ENCODE measurements at places on chromosomes 1 and 21.

DNA sequence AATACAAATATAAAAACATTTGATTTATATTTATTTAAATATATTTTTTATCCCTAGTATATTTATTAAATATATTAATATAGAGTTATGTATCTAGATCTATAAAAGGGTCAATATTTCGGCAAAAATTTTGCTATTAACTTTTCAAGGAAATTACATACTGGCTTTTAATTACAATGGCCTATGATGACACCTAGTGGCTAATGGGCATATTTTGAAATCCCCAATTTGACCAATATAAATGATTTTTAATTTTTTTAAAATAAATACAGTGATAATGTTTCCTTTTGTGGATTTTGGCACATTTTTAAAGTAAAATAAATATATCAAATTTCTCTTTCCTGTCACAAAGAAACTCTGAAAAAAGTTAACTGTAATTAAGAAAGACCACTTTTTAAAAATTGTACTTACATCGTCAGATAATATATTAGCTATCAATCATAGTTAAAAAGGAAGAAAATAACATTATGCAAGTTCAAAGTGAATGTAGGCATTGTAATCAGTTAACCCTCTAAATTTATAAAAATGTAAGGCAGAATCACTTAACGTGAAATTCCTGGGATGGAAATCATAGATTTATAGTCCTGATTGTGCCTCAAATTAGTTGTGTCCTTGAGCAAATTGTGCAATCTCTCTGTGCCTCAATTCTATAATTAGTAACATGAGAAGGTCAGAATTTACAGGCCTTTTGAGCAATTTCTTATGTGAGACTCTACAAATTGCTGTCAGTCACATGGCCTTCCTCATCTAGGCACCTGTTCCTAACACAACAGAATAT lies 25.6 kb upstream of the RGS13 start:
- DNase-seq: no peak

GRCh38 chr21:35581640-35582039 lies 478.7 kb downstream of the SETD4 start:
- no peak for DNase-seq

DNA sequence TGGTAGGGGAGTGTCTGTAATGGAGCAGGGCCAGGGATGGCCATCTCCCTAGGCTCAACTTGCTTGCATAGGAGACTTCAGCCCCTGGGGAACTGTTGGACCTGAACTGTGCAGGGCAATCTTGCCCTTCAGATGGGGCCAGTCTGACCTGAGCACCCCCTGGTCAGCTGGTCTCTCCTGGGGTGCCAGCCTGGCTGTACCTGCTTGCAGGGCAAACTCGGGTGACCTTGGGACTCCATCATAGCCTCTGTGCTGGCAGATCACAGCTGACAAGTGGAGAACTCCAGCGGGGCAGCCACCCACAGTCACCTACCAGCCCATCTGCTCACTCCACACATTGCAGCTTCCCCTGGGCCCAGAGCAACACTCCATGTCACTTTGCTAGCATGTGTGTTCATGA lies 8.1 kb downstream of the SPRR2A start:
- no peak for DNase-seq

GRCh38 chr1:178819123-178819522 lies 51.8 kb downstream of the ANGPTL1 start:
- no peak for DNase-seq

DNA sequence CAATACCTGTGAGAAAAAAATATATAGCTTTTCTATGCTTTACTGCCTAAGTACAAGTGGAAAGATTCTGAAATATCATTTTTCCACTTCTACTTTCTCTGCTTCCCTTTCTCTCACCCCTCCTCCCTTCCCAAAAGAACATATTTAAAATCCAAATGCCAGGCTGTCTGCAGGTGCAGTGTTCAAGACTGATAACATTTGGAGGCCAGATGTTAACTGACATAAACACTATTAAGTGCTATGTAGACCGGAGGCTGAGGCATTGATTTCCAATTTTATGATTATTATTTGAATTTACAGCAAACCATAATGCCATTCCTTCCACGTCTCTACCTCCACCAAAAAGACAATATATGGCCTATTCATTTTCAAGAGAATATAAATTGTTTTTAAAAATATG lies 296.9 kb upstream of the SGIP1 start:
- no peak for DNase-seq

DNA sequence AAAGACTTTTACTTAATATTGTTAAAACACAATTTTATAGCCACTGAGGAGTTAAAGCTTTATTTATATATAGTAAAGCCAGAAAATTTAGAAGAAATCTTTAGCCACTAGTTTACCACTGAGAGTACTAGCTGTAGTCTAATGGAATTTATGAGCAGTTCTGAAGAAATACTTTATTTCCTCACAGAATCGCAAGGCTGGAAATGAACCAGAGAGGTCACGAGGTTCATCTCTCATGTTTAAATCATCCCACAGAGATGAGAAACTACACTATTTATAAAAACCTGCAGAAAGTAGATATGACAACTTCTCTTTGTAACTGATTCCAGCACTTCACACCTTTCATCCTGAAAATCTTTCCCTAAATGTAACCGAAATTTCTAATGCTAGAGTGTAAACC lies 26.0 kb downstream of the ADGRL4 start:
- DNase-seq: no peak

DNA sequence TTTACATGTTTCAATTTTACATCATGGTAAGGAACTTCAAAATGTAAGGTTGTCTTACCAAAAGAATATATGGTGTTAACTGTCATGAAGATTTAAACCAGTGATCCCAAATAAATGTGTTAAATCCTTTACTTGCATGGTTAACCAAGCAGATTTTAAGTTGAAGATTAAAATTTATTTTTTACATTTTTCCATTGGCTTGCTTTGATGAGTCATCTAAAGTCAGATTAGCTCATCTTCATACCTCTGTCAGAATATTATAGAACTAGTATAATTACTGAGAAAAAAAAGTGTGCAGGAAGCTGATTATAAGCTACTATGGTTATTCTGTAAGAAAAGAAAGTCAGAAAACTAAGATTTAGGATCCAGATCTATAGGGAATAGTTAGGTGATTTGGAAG lies 95.3 kb upstream of the DPH5 start:
- DNase-seq: no peak

DNA sequence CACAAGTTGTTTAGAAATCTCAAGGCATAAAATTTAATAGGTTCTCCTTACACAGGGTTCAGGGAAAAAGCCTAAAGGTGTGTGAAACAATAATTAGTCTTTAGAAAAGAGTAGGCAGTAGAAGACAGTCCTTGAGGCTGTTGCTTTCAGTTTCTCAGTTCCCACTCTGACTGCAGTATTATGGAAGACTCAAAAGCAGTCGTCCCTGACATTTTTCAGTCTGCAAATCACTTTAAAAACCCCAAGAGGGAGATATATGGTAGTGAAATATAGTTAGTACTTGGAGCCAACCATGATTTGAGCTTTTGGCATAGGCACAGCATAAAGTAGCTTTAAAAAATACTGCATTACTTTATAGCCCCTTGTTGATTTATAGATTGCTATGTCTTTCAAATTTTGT lies 299.7 kb downstream of the OLFM3 start:
- no peak for DNase-seq

DNA sequence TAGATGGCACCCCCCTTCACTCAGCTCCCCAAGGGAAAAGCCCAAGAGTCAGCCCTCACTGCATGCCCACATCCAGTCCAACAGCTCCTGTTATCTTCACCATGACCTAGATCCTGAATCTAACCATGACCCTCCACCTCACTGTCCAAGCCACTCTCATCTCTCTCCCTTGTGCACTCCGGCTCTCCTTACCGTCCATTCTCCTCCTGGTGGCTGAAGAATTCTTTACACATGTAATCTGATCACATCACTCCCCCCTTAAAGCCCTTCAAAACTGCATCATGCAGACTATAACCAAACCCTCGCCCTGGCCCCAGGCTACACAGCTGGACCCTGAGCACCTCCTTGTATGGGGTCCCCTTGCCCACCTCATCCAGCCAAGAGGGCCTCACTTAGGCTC lies 14.0 kb upstream of the PAQR7 start:
- no peak for DNase-seq

DNA sequence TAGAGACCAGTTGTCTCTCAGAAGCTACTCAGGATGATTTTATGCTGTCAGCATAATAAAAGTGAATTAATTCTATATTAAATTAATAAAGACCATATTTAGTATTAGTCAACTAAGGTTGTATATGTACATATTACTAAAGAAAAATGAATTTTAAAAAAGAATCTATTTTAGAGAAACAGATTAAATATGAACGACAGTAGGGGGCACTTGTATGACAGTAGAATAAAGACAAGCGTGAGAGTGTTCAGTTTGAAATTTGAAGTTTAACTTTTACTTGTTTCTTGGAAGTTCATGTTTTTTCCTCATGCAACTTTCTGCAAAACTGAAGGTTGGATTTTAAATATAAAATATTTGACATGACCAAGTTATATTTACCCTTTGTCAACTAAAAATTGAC lies 67.9 kb upstream of the MACF1 start:
- DNase-seq: no peak

DNA sequence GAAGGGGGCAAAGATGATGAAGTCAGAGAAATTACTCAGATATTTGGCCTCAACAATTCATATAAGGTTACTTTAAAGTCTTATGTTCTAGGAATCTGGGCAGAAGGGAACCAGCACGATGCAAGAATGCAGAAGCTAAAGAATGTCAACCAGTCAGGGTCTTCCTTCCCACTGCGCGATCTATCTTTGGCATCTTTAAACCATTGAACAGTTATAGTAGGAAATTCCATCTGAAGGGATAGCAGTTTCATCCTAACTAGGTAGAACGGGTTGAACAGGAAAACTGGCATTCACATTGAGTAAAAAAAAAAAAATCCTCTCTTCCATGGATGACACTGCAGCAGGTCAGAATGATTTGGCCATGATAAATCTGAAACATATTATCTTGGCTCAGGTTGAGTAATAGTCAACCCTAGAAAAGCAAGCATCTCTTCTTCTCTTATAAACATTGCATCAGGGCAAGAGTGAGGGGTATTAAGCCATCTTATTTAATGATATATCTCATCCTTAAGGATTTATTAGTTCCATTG lies 6.3 kb downstream of the CRCT1 start:
- no peak for DNase-seq

DNA sequence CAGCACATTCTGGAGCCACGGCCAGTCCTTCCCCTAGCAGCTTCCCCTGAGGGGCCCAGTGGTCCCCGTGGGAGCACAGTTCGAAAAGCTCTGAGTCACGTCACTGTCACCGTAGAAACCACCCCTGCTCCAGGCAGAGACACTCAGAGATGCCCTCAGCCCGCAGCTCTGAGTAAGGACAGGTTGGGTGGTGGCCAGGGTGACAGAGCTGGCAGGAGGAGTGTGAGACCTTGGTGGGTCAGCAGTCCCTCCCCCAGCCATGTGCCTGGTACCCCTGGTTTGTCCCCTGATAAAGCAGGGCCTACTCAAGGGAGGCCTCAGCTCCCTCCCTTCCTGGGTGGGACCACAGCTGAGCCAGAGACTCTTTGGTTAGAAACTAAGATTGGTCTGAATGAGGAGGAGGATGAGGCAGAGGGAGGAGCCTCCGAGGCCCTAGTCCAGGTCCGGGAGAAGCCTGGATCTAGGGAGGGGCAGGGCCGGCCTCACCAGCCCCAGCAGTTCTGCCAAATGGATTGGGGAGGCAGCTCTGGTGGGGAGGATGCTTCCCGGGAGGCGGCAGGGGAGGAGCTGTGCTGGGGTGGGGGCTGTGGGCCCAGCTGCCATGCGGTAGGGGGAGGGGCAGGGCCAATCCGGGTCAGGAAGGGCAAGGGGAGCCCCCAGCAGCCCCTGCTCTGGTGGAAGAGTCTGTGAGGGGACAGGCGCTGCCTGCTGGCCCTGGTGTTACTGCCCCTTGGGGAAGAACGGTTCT lies 55.2 kb downstream of the SLC9A1 start:
- no peak for DNase-seq
